ENCODE measurements at places on chromosomes 5 and 9.

DNA sequence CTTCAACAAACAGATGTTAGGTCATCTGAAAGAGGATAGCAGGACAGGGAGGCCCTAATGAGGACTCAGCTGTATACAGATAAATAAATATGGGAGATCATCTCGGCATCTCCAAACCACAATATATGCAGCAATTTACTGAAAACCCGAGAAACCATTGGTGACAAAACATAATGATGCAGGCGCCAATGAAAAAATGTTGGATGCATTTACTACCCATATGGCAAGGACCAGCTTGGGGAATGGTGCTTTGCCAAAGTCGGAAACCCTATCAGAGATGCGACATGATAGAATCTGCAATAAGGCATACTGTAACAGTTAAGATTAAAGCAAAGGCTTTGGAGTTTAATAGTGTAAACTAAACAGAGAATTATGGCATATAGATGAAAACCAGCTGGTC is 92.0 kb downstream of the SNCAIP start:
- DNase-seq: no peak

DNA sequence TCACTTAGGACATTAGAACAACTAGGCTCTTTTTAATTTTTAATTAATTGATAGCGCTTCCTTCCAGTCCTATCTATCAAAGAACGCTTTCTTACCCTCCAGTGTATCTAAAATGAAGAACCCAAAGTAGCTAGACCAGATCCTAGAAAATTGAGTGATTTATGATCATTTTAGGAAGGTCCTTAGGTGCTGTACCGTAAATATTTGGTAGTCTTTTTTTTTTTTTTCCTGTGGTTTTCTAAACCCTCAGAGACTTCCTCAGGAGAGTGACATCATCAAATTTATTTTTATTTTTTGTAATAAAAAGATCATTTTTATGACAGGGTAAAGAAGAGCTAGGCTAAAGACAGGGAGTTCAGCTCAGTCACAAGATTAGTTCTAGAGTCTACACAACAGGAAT is 197.4 kb downstream of the WDR70 start:
- no peak for DNase-seq

DNA sequence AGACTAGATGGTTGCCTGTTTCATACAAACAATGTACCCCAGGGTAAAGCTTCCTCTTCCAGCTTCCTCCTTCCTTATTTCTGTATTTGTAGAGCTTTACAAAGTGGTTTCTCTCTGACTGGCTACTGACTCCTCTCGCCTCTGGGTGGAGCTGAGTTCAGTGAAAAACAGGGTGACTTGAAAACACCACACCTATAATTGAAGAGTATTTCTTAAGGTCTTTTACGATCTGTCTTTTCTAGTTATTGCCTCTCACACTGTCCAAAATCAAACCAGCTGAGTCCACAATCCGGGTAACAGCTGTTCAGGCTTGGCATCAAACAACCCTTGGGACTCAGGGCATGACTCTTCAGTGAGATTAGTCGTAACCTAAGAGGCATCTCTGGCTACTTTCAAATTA is 200.4 kb downstream of the ARRDC3 start:
- peak; percentile 33 for DNase-seq

DNA sequence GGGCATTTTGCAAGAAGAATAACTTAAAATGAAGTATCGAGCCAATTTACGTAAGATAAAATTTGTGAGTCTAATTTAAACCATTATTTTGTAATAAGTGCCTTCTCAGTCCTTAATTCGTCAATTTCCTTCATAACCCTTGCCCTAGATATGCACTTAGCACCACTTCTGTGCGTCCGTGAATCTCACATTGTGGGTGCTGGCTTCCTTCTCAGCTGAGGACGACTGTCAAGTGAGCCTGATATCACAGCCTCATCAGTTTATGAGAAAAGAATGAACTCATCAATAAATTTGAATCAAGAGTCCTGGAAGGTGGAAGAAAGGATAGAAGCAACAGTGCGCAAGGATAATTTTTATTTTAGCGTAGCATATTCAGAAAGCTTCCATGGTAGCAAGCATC is 64.5 kb downstream of the MARCHF11 start:
- no peak for DNase-seq

GRCh38 chr5:154793599-154794524 is 38.7 kb downstream of the LARP1 start:
- DNase-seq: no peak

GRCh38 chr9:37036776-37037502 is 2.9 kb upstream of the PAX5 start:
- DNase-seq: peak; percentile 54

- DNase-seq: no peak
These were observed 308.1 kb upstream of the TLE4 start for GRCh38 chr9:79263628-79264027.

DNA sequence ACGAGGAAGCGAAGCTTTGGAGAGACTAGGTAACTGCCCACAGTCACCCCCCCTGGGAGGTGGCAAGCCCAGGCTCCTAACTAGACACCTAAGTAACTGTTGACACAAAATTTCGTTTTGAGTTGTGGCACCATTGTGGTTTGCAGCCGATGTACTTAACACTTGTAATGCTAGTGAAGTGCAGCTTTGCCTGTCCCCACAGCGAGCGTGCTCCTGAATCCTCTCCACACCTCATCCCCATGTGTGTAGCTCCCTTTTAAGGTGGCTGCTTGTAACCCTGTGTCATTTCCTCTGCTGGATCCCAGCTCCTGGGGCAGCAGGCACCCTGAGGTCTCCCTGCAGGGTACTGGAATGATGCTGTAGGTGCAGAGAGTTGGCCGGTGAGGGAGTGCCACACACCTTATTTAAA is 114.9 kb downstream of the TRIO start:
- DNase-seq: no peak

DNA sequence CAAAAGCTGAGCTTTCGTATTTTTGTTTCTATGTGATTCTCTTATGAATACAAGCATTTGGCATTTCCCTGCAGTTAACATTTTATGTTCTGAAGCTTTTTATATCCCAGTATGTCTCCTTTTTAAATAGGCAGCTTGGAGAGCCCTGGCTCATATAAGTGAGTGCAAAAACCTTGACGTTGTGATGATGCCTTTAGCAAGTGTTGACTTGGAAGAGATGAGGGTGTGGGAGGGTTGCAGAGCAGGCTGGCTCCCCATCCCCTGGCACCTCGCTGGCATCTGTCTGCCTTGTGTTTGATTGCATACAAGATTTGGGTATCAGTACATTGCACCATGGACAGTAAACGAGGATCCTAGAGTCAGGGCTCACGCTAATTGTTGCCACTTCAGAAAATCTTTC is 42.1 kb upstream of the DIRAS2 start:
- no peak for DNase-seq

DNA sequence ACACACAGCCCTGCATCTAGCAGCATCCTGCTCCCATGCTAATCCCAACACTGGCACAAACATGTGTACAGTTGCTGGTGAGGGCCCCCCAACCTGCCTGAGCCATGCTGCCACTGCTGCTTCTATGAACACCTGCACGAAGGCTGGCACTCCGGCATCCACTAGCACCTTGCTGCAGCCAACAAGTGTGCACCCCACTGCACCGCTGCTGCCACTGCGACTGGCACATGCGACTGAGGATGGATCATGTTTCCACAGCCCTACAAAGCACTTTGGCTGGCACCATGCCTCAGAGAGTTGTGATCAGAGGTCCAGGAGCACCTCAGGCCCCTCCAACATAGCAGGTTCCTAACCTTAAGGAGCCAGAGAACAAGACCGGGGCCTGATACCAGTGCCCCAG is 7.8 kb upstream of the PDCD1LG2 start:
- DNase-seq: no peak

DNA sequence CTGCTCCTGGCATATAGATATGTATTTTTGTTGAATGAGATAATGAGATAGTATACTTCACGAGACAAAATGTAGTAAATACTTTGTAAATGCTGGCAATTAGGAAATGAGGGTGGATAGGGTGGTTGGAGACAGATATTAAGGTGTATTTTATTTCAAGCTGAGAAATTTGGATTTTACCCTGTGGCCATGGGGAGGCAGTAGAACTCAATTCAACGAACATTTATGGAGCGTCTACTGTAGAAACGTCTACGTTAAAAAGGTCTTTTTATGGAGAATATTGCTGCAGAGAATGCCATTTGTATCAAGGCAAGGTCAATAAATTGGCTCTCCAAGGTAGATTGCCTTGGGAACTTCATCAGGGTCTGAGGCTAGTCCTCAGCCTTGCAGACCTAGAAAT is 21.5 kb upstream of the RALGPS1 start:
- no peak for DNase-seq

DNA sequence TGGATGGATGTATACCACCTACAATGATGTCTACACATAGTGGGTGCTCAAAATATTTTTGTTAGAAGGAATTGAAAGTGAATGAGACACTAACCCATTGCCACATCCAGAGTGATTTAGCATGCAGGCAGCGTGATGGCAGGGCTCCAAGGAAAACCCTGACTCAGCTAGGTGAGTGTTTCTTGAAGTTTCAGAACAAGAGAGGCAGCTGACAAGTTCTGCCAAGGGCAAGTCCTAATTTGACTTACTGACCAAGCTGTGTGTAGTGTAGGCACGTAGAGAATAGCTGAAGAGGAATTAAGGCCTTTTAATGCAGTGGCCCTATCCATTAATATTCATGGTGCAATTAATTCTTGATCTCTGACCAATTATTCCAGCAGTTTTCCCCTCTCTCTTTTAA is 107.8 kb upstream of the ATP10B start:
- DNase-seq: no peak

DNA sequence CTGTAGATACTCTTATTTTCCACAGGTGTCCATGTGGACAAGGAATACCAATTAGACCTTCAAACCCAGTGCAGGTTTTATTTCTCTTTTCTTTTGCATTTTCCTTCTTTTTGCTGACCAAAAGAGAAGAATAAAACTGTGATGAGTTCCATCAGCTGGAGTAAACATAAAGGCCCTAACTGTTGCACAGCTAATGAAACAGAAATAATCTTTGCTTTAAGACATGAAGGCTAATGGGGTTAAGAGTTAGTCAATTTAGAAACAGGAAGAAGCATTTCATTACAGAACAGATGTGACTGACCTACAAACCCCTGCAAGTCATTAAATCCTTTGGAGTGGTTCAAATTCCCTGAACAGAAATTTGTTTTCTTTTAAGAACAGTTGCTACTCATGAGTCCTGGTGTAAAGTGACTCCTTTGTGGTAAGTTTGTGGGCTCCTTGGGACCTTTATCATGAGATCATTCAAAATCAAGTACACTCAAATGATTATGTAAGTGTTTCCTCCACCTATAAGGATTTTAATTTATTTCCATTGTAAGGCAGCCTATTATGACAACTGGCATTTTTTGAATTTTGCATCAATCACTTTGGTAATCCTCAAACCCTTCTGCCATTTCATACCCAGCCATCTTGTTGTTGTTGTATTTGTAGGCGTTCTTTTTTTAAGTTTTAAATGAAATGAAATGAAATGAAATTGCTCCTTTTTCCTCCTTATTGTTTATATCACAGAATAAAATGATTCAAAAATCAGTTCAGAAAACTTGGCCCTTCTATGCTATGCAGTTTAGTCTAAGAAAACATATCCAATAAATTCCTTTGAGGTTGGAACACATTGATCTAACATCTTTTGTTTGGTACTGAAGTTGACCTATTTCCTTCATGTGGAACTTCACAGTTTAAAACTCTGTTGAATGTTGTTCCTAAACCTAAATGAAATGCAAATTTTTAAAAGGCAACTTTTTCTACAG is 1.3 kb downstream of the MINAR2 start:
- DNase-seq: no peak

DNA sequence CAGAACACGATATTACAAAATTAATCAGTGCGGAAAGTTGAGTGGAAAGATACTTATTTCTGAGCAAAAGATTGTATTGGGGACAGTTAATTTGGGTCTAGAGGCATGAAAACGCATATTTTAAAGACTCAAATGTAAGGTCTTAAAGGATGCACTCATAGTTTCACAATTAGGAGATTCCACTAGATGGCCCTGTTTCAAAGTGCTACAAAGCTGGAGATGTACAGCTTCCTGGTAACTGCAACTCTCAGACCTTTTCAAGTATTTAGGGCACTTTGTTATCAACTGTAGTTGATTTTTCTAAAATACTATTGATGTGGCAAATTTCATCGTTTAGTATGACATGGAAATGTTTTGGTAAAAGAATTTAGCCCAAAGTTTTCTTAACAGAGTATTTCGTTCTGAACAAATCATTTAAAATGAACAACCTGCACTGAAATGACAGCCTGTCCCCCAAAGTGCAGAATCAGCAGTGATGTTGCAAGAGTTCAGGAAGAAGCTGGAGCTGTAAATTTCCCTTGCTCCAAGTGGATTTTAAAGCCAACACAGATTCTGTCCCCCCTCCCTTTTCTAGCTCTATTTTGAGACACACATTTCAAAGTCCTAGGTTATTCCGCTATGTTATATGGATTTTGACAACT is 16.2 kb upstream of the NDUFB6 start:
- DNase-seq: peak; percentile 23

- peak; percentile 27 for DNase-seq
These were observed 27.7 kb upstream of the SCGB3A1 start for GRCh38 chr5:180618829-180619562.

DNA sequence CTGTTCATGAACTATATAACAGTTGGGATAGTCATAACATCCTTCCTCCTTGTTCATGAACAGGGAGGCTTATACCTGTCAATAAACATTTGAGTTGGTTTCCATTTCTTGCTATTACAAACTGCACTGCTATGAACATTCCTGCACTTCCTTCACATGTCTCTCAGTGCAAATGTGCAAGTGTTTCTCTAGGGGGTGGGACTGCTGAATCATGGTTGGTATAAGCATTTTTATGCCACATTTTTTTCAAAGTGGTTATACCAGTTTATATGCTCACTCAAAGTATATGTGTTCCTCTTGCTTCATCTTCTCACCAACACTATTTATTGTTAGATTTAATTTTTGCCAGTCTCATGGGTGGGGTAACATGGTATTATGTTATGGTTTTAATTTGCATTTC is 25.8 kb upstream of the TPD52L3 start:
- no peak for DNase-seq

DNA sequence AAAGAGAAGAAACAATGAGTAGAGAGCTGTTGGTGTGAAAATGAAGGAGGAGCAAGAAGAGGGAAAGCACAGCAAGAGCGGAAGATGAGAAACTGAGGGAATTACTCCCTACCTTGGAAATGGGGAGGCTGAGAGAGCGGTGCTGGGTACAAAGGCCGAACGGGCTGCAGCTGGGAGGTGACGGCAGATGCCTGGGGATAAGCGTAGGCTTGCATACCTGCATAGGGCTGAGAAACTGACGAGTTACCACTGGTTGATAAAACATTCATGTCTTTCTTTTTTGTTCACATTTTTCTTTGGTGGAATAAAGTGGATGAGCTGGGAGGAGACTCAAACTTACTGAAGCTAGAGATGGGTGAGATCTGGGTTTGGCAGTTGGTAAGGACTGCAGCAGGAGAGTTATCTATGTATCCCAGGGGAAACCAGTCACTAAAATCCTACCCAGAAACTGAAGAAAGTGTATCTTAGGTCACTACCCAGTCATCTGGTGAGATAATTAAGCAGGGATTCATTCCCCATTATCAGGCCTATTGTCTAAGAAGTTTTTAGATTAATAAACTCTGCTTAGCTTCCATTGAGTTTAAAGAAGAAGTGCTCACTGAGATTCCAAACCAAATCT is 34.8 kb downstream of the FKBP15 start:
- DNase-seq: no peak
